ENCODE measurements at places on chromosomes 3 and 15. TPM values are rescaled to one million over a fixed set of nuclear protein-coding genes. Genes with fewer than 3 reads are reported as not detected.

DNA sequence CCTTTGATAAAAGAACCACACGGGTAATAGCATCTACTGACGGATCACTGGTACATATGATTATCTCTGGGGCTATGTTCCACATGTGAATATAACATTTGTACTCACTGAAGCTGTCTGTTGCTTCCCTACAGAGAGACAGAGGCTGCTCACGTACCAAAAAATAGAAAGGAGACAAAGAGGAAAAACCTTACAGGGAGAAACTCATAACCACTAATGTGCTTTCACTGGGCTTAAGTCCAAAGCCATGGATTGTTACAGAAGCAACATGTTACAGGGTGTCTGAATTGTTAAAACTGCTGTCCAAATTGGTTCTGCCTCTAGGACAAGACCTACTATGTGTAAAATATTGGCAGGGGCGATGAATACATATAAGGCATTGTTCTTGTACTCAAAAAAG lies 311.9 kb downstream of the FOXP1 start:
- DNase-seq, result no peak

DNA sequence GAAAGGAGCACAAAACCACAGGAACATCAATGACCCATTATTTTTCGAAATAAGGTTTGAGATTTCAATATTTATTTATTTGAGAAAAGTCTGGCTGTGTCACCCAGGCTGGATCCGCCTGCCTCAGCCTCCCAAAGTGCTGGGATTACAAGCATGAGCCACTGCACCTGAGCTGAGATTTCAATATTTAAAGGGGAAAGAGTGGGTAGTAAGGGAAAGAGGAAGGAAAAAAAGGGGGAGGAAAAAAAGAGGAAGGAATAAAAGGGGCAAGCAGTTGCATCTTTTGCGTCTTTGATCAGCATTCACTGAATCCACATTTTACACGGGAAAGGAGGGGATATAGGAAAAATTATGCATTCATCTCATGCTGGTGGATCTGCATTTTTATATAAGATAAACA lies 47.4 kb downstream of the ERICH6 start:
- DNase-seq, result no peak

GRCh38 chr3:36175916-36176461 lies 204.3 kb upstream of the STAC start:
- DNase-seq, result no peak

DNA sequence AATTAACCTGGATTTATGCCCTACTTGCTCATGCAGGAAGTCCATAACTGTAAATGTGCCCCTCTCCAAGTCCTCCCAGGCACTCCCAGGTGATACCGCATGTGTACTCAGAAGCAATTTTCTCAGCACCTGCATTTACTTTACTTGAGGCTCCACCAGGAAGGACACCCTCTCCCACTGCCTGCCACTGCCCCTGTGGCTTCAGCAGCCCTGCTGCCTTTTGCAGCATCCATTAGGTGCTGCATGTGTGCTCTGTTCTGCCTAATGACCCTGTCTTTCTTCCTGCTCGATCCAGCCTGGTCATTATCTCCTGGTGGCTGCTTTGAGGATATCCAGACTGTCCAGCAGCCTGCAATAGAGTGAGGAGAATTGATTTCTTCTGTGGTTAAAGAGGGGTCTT lies 107.6 kb upstream of the SEMA6D start:
- no peak for DNase-seq

DNA sequence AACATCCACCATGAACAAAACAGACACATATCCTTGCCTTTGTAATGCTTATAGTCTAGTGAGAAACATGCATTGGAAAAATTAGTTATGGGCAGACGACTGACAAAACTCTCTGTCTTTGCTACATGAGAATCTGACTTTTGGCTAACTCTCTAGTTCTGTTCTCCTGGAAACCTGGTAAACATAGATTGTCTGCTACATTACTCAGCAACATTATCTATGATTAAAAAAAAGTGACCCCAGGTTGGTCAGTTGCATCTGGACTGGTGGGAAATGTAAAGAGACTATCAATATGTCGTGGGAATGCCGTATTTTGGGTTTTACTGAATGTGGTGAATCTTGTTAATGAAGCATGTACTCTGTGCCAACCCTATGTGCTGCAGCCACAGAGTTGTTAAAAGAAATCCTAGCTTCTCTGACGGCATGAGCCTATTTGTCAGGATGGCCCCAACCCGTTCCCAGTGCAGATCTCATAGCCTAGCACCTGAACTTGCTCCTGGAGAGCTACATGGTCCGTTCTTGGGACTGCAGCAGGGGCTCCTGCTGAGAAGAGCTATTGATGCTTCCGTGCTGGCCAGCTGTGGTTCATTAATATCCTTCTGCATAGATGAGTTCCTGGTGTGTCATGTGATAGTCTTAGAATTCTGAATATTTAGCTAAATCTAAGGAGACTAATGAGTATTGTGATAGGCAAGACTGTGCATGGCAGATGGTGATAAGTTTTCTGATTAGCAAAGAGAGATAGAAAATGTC lies 311.7 kb upstream of the ZNF717 start:
- DNase-seq, result no peak

- no peak for DNase-seq
Observed at GRCh38 chr15:75685195-75685594, 27.5 kb downstream of the CSPG4 start.

- DNase-seq, result no peak
Observed at GRCh38 chr3:54856271-54856670, 71.6 kb downstream of the LRTM1 start.

DNA sequence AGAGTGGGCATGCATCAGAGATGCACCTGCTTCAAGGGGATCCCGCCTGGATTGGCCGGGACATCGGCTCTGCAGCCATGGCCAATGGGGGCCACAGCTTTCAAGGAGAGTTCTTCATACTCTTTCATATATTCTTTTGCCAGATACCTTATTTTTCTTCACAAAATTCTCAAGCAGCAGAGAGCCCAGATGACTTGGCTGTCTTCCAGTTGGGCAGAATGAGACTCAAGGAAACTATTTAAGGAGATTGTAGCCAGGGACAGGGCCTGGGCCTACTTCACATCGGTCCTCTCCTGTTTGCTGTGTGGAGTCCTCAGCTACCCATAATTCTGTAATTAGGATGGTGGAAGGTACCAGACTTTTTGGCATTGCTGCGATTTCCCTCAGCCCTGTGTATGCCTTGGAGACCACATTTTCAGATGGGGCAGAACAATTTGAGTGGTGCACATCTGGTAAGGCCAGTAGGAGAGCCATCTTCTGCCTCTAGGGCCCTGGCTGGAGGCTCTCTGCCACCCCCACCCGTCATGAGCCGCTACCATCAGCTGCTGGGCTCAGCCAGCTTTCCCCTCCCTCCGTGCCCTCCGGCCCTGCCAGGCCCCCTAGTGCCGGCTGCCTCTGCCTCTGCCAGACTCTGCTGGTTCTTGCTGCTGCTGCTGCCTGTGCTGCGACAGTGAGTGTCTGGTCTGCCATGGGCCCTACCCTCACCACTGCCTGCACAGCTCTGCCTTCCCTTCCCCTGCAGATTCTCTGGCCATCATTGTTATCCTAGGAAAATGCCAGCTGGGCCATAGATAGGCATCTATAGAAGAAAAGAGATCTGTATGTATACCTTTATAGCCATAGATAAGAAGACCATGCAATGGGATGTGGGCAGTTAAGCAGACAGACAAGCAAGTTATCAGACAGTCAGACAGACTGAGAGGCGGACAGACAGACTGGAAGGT lies 6.7 kb downstream of the PLIN1 start:
- DNase-seq, result no peak

DNA sequence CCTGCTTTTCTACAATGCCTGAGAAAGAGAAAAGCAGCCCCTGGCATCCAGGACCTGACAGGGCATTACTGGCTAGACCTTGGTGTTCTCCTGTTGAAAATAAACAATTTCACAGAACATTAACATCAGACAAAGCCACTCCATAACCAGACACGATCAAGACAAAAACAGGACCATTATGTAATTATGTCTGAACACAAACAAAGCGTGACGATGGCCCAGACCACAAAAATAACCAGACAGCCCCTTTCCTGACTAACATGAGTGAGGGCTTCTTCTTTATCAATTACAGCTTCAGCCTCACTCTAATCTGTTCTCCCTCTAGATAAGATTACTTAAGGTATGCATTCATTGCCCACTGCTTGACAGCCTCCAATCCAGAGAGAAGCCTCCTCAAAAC lies 172.7 kb upstream of the LMCD1 start:
- no peak for DNase-seq

GRCh38 chr3:48935530-48935929 lies 16.9 kb downstream of the ARIH2 start:
- no peak for DNase-seq

GRCh38 chr3:156657862-156658731 lies 16.3 kb upstream of the TIPARP start:
- no peak for DNase-seq

GRCh38 chr3:139123377-139124095 lies 78.8 kb upstream of the PRR23C start:
- DNase-seq, result no peak

- no peak for DNase-seq
Observed at GRCh38 chr3:173653781-173654180, 256.2 kb downstream of the NLGN1 start.

Gene DPH6
- total RNA-seq, result 23.0 TPM

Gene PARP15
- 0.55 TPM for total RNA-seq

Measured in progenitor cell of endocrine pancreas (in vitro differentiated cells).